ENCODE measurements at places on chromosomes 12 and 14.

DNA sequence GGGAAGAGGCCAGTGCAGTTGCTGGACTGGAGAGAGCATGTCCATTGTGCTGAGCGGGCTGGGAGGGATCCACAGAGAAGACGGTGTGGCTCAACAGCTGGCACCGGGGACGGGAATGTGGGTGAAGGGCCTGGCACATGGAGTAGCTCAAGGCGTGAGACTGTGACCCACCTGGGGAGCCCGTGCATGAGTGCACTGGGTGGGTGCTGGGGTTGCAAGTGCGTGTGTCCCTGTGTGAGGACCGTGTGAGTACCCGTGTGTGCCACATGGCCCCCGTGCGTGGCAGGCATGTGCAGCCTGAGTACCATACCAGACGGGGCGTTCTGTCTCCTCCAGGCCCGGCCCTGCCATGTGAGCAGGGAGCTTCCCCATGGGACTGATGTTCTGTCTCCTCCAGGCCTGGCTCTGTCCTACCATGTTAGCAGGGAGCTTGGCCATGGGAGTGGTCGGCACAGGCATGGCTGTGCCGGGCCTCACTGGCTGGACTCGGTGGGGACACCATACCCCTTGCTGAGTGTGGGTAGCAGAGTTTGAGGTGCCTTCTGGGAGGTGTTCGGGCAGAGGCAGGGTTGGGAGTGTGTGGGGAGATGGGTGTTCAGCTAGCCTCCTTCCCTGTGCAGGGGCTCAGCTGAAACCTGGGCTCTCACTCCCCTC is 234.4 kb downstream of the TMEM121 start:
- no peak for DNase-seq

GRCh38 chr14:52960627-52961026 is 9.8 kb upstream of the FERMT2 start:
- no peak for DNase-seq

DNA sequence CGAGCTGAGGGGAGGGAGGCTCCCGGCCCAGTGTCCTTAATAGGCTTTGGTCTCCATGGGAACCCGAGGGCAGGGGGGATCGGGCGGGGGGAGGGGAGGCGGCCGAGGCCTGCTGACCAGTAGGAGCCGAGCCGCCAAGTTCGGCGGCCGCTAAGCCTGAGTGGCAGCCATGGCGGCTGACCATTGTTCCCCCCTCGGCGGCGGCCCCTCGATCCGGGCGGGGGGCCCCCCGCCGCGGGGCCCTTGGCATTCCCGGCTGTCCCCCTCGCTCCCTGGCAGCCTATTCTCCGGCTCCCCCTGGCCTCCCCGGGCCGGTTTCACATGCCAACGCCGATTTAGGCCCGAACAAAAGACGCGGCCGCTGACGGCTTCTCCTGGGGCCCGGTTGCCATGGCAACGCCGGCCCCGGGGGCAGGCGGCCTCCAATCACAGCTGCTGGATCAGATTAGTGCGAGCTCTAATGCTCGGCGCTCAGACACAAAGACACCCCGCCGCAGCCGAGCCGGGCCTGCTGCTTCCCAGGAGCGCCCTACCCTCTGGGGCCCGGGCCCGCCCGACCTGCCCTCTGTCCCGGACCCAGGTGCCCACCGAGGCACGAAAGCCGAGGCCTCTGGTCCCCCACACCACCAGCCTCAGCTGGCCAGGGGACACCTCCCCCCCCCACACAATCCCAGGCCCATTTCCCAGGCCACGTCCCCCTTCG is 7.3 kb downstream of the MSI1 start:
- DNase-seq: peak; percentile 96

- peak; percentile 58 for DNase-seq
Measured at GRCh38 chr12:108633534-108634248, at the start of gene SELPLG. Gene SELPLG (minus strand): TSS chr12:108633894. CDS start chr12:108624307, 9,587 bp downstream.

DNA sequence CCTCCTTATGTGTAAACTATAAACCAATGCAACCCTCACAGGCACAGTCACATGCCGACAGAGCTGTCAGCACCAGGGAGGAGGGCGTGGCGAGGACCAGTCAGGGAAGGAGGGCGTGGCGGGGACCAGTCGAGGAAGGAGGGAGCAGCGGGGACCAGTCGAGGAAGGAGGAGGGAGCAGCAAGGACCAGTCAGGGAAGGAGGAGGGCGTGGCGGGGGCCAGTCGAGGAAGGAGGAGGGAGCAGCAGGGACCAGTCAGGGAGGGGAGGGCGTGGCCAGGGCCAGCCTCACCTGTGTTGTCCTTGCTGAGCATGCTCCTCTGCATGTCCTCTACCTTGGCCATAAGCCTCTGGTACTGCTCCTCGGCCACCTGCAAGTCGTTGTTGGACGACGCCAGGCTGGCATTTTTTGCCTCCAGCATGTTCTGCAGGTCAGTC is 24.2 kb downstream of the GOLGA3 start:
- no peak for DNase-seq

- DNase-seq: no peak
Measured at GRCh38 chr12:77767335-77767734, 63.4 kb upstream of the NAV3 start.

DNA sequence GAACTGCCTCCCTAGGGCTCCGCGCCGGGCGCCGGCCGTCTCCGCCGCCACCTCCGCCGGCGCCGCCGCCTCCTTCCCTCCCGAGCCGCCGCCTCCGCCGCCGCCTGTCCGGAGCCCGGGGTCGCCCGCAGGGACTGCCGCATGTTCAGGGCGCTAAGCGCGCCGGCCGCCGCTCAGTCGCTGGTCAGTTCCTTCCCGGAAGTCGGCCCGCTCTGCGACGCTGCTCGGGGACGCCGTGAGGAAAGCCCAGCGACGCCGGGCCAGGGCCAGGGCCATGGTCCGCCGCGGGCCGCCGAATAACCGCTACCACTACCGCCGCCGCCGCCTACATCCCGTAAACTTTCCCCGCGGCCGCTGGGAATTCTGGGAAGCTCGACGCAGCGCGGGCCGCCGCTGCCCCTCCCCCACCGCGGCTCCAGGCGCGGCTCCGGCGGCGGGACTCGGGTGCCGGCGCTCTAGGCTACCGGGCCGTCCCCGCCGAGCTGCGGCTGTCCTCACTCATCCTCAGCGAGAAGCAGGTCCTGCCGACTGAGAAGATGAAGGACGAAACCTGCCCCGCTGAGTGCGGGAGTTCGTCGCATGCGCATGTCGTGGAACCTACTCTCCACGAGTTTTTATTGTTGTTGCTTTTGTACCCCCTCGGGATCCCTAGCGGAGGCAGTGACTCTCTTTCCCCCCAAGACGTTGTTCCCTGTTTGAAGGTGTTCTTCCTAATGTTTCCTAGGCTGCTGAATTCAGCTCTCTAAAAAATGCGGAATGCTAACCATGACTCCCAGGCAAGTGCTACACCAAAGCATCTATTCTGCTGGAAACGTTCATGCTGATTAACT is at the start of gene SAV1:
TSS of gene SAV1 (minus strand) at position 311 of the 830 bp plus-strand sequence. CDS start 339 bp downstream, outside the sequence.
- peak; percentile 75 for DNase-seq
